ENCODE measurements at places on chromosomes 11 and 22.
A peak's percentile ranks its signal among the peaks of the same experiment; 100 is the strongest.

GRCh38 chr11:118870396-118871343 is 13.0 kb upstream of the CXCR5 start:
- no peaks in the 10 kb centered on the region for H3K27me3 ChIP-seq
- no peaks in the 10 kb centered on the region for H3K36me3 ChIP-seq
- DNase-seq, result peak; percentile 66
- peak overlapping the region; percentile 85 for H3K27ac ChIP-seq
- H3K4me3 ChIP-seq, result no peak overlapping the region
- no peaks in the 10 kb centered on the region for H3K4me1 ChIP-seq

- no peak overlapping the region for H3K4me3 ChIP-seq
- no peaks in the 10 kb centered on the region for H3K27me3 ChIP-seq
- H3K27ac ChIP-seq, result no peak overlapping the region
- no peaks in the 10 kb centered on the region for H3K36me3 ChIP-seq
- DNase-seq, result no peak
- H3K4me1 ChIP-seq, result no peaks in the 10 kb centered on the region
Measured at GRCh38 chr11:34856251-34856650, 59.9 kb downstream of the APIP start.

DNA sequence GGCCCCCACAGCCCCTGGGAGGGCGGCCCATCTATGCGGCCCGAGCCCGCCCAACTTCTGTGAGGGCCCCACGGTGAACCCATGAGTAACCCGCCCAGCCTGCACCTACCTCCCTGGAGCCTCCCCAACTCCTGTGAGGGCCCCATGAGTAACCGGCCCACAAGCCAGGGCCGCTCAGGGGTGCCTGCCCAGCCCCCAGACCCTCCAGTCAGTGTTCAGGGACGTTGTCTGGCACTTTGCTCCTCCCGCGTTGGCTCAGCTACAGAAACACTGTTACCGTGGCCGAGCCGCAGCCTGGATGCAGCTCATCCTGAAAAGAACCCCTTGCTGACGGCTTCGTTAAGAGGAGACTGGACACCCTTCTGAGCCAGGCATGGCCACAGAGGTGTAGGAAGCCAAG is 179.6 kb downstream of the BRD1 start:
- H3K27me3 ChIP-seq, result no peaks in the 10 kb centered on the region
- H3K4me3 ChIP-seq, result no peak overlapping the region

GRCh38 chr22:36245805-36246356 is 6.6 kb upstream of the APOL2 start:
- no peak overlapping the region for H3K27ac ChIP-seq
- no peaks in the 10 kb centered on the region for H3K4me1 ChIP-seq
- no peak for DNase-seq
- no peaks in the 10 kb centered on the region for H3K36me3 ChIP-seq
- H3K27me3 ChIP-seq, result no peaks in the 10 kb centered on the region

All from aorta (tissue), 5 donors.